ENCODE measurements at places on chromosomes 12 and 14.

- no peak for DNase-seq
Observed at GRCh38 chr14:95434121-95434520, 82.3 kb downstream of the SYNE3 start.

DNA sequence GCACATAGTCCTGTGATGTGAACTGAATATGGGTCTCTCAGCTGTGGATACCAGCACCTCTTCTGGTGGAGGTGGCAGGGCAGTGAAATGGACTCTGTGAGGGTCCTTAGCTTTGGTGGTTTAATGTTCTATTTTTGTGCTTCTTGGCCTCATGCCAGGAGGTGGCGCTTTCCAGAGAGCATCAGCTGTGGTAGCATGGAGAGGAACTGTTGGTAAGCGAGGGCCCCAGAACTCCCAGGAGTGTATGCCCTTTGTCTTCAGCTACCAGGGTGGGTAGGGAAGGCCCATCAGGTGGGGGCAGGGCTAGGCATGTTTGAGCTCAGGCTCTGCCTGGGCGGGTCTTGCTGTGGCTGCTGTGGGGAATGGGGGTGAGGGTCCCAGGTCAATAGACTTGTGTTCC, 241.7 kb downstream of the AEBP2 start:
- no peak for DNase-seq

- no peak for DNase-seq
Observed at GRCh38 chr12:3473844-3474243, 17.2 kb upstream of the PRMT8 start.

GRCh38 chr12:77686760-77687159, 143.9 kb upstream of the NAV3 start:
- peak; percentile 59 for DNase-seq

DNA sequence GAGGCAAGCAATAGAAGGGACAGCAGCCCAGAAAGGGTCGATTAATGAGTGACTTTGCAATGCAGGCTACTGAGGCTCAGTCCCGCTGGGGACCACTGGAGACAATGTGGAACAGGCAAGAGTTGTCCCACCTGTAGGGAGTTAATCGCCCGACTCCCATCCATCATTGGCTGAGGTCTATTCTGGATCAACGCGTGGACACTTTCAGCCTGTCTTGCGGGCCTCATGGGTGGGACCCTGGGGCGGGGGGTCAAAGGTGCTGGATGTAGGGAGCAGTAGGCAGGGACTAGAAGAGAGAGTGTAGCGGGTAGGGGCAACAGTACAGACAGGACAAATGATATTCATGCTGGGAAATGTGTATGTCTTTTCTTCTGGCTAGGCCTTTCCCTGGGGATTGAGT, 6.1 kb downstream of the IFI27L2 start:
- no peak for DNase-seq

DNA sequence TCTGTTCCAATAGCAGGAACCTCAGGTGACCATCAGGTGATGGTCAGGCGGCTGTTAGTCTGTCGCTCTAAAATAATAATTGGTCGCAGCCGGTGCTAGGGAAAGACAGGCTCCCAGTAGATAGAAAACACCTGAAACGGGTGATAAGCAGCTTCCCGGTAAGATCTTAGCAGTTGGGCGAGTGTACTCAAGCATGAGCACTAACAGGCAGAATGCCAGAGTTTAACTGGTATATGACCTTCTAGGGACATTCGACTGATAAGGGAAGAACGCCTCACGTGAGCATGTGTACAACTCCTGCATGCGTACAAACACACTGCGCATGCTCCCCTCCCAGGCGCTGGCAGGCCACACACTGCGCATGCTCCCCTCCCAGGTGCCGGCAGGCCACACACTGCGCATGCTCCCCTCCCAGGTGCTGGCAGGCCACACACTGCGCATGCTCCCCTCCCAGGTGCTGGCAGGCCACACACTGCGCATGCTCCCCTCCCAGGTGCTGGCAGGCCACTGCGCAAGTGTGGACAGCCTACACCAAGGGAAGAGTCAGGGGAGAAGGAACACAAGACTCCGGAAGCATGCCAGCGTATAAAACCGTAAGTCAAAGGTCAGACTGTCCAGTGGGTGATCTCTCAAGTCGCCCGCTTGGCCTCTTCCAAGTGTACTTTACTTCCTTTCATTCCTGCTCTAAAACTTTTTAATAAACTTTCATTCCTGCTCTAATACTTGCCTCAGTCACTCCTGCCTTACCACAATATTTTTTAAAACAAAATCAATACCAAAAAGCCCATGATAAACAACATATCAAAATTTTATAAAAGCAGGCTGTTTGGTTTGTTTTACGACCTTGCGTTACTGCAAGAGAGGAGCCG, 24.5 kb downstream of the GPRC5D start:
- peak; percentile 75 for DNase-seq

DNA sequence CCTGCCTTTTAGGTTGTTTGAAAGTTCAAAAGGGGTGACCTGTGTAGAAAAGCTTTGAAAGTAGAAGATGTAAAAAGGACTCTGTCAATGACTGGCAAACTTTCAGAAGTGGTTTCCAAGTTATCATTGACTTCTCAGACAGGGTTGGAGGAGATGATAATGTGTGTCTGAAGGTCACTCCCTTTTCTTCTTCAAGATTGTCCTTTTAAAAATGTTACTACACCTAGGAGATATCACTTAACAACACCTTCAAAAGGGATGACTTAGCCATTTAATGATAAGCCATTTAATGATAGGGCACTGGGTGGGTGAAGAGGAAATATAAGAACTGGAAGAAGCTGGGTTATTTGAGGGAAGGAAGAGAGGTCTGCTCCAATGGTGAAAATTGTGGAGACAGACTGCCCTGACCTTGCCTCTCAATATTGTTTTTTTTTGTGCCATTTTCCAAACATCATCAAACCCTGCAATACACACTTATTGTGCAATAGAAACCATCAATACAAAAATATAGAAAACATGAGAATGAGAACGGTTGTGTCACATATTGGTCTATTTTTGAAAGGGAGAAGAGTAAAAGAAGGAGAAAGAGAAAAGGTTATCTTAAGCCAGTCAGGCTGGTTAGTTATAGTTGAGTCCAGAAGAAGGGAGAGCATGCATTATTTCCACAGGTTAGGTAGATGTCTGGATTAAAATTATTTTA, 38.8 kb downstream of the BEST3 start:
- no peak for DNase-seq

- no peak for DNase-seq
Observed at GRCh38 chr14:29446971-29447370, 480.7 kb downstream of the PRKD1 start.

DNA sequence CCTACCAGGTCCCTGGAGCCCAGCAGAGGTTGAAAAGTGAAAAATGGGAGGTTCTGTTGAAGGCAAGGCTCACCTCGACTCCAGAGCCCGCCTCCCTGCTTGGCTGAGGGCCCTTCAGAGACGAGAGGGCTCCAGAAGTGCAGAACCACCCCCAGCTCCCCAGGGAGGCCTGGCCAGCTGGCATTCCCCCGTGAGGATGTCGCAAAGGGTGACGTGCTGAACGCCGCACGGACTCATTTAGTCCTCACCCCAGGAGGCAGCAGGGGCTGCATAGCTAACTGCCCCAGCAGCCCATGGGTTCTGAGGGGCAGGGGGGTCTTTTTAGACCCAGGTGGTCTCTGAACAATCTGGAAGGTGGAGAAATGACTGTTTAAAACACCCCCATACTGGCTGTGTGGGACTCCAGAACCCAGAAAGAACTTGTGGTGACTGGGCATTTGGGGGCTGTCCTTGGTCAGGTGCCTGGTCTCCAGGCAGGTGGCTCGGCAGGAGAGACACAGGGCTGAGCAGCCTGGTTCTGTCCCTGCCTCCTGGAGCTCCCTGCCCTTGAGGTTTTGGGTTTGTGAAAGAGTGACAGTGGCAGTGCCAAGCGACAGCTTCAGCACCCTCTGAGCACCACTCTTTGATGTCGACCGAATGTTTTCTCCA, 32.0 kb downstream of the ANAPC7 start:
- DNase-seq, result no peak

GRCh38 chr12:67069451-67070306, 199.5 kb upstream of the CAND1 start:
- peak; percentile 36 for DNase-seq

GRCh38 chr14:64878837-64879634, 671 bp downstream of the SPTB start:
- DNase-seq, result peak; percentile 14

DNA sequence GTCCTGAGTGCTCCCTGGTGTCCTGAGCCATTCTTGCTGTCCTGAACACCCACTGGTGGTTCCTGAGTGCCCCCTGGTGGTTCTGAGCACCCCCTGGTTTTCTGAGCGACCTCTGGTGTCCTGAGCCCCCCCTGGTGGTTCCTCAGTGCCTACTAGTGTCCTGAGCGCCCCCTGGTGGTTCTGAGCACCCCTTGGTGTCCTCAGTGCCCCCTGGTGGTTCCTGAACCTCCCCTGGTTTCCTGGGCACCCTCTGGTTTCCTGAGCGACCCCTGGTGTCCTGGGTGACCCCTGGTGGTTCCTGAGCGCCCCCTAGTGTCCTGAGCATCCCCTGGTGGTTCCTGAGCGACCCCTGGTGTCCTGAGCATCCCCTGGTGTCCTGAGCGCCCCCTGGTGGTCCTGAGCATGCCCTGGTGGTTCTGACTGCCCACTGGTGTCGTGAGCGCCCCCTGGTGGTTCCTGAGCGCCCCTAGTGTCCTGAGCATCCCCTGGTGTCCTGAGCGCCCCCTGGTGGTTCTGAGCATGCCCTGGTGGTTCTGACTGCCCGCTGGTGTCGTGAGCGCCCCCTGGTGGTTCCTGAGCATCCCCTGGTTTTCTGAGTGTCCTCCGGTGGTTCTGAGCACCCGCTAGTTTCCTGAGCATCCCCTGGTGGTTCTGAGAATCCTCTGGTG, 473.1 kb downstream of the TMEM121 start:
- peak; percentile 3 for DNase-seq

DNA sequence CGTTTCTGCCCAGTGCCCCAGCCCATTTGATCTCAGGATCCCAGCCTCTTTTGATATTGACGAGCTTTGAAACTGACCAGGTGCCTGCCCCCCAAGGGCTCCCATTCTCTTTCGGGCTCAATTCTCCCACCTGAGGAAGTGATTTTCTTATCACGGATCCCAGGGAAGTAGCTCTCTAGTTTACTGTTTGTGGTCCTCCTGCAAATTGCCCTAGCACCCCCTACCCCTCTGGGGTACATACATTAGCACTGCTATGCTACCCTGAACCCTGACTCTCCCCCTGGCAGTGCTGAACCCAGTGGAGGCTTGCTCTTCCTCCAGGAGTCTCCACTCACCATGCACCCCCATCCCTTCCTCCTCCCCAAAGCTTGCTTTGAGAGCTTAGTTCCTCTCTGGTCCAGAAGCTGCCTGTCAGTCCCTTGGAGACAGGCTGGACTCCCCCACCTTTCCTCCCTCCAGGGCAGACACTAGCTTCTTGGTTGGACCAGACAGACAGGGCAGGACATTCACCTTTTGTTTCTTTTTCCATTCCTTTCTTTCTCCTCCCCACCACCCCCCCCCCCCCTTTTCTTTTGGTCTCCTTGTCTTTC, 4.4 kb upstream of the TBX3 start:
- DNase-seq, result no peak

- no peak for DNase-seq
Observed at GRCh38 chr14:101599234-101599885, 38.1 kb downstream of the DIO3 start.

DNA sequence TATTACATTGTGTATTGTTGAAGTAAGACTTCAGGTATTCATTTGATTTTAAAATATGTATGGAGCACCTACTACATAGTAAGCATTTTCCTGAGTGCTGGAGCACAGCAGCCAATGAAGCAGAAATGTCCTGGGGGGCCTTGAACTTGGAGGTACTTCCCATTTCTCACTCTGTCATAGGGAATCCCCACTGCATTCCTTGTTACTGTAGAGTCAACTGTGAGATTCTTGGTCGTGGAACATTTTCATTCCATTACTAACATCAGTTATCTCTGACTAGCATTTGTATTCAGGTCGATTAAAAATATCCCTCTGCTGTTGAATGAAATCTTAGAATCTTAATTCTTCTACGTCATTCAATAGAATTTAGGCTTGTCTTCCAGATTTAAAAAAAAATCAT, 66.7 kb downstream of the PDE3A start:
- peak; percentile 68 for DNase-seq

DNA sequence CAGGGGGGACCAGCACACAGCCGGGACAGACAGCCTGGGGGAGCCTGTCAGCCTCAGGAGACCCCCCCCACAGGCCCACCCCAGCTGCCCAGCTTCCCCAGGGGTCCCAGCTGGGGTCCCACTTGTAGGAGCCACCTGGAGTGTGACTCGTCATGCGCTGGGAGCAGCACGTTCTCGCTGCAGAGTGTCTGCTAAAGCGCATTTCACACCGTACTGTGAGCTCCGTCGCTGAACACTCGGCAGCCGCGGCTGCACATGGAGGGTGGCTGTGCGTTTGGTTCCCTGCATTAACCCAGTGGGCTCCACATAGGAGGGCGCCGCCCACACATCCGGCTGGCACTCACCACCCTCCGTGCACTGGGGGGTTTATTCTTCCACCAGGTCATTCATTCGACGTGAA, 56.7 kb downstream of the FBRSL1 start:
- DNase-seq, result no peak

DNA sequence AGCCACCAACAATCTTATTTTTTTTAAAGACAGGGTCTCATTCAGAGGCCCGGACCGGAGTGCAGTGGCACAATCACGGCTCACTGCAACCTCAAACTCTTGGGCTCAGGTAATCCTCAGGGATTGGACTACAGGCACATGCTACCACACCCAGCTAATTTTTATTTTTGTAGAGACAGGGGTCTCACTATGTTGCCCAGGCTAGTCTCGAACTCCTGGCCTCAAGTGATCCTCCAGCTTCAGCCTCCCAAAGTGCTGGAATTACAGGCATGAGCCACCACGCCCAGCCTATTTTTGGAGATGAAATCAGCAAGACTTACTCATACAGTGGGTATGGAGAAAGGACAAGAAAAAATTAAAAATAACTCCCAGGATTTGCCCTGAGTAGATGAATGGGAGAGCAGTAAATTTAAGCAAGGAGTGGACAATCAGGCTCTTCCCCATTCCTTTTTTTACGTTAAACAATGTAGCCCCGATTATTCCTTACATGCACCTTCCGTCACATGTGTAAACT, 13.2 kb downstream of the FMNL3 start:
- no peak for DNase-seq

DNA sequence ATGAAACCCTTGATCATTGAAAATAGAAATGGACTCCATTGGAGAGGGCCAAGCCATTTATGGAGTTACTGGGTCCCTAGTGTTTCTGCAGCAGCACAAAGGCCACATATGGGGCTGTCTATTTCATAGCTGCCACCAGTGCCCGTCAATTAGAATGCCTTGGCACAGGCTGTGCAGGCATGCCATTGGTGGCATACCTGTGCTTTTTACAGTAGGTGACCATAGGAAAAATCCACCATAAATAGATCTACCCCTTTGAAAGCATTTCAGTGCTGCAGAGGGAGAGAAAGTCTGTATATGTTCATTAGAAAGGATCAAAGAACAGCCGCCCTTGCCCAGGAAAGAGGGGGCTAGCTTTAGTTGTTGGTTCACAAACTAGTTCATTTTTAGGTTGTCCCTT, 13.1 kb downstream of the MYBPC1 start:
- DNase-seq, result peak; percentile 66

DNA sequence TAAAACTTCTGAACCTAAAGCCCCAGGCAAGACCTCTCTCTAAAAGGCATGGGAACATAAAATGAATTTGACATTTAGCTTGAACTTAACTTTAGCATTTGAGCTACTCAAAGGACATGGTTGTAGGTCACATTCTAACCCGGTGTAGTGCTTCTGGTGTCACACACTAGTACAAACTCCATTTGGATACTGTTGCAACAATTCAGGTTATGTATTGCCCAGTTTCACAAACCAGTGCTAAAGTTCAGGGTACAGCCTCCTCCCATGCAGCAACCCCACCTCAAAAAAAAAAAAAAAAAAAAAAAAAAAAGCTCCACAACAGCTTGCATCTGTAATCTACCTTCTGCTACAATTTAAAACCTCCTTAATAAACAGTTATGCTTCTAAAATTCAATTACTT, 7.8 kb downstream of the PPTC7 start:
- DNase-seq, result no peak

- DNase-seq, result no peak
Observed at GRCh38 chr12:60255044-60255443, 659.2 kb downstream of the SLC16A7 start.

Data from muscle of leg (tissue), 16 donors.